WTC11 (cell line): ENCODE measurements at places on chromosomes 1 and 21. TPM values are rescaled to one million over a fixed set of nuclear protein-coding genes. Genes with fewer than 3 reads are reported as not detected.

The C1orf167 gene
- total RNA-seq = 1.2 to 3.1 TPM (median 2.8 TPM) in 3 replicates

- no peaks in the 10 kb centered on the region for H3K27me3 ChIP-seq
- no peak for DNase-seq
- no peak overlapping the region; the same call in none of the 2 replicates for H3K27ac ChIP-seq
- no peak overlapping the region for H3K4me3 ChIP-seq
Observed at GRCh38 chr1:21834094-21834493, 22.0 kb downstream of the LDLRAD2 start.

DNA sequence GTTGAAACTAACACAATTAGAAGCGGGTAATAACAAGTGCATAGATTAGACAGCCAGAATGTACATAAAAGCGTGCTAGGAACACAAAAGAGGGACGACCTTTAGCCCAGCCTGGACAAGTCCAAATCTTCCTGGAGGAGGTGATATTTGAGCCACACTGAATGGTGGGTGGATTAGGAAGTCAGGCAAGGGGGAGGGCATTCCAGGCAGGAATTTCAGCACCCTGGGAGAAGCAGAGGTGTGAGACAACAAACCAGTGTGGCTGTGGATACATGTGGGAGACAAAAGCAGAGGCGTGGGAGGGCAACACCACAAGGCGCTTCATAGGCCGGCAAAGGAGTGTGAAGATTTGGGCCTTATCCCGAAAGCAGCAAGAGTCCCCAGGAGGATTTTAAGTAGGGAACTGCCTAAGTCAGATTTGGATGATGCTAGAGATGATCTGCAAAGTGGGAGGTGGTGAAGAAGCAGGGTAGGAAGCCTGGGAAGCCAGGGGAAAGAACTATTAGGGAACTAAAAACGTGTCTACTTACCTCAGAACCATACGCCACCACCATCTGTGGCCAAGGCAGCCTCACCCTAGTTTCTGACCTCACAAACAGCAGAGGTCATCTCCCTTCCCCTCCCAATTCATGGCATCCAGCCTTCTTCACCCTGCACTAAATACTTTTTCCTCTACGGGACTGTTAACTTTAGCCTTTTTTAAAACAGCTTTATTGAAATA, 81.8 kb downstream of the GLUL start:
- no peaks in the 10 kb centered on the region; the same call in 1 of the 2 replicates for H3K27me3 ChIP-seq
- no peak overlapping the region for H3K4me3 ChIP-seq
- H3K4me1 ChIP-seq = peaks cover 14% of the 10 kb centered on the region
- no peak overlapping the region for H3K27ac ChIP-seq

GRCh38 chr1:67261680-67262079, 46.0 kb upstream of the IL12RB2 start:
- no peaks in the 10 kb centered on the region for H3K36me3 ChIP-seq
- peak overlapping the region; percentile 12; the same call in 1 of the 2 replicates for H3K4me3 ChIP-seq
- H3K4me1 ChIP-seq = peaks cover 54% of the 10 kb centered on the region
- peak; percentile 21 for DNase-seq
- no peaks in the 10 kb centered on the region for H3K27me3 ChIP-seq

The HPDL gene
- total RNA-seq = 24.9 to 44.0 TPM (median 27.8 TPM) in 3 replicates

DNA sequence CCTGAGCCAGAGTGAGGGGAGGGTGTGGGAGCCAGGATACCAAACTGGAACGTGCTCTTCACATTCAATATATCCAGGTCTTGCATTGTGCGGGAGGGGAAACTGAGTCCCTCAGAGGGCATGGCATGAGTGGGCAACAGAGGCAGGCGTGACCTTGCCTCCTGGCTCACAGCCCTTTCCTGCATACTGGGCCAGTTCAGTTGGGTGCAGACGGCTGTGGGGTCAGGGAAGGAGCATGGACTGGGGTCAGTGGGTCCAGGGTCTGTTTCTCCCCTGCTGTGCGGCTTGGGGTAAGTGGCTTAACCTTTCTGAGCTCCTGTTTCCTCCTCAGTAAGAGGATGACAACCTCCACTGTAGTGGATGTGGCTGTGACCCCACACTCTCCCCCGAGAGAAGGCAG, 16.6 kb downstream of the SERINC2 start:
- H3K36me3 ChIP-seq = peaks cover 8% of the 10 kb centered on the region
- peaks cover 7% of the 10 kb centered on the region for H3K4me1 ChIP-seq
- H3K4me3 ChIP-seq = no peak overlapping the region
- no peak for DNase-seq

DNA sequence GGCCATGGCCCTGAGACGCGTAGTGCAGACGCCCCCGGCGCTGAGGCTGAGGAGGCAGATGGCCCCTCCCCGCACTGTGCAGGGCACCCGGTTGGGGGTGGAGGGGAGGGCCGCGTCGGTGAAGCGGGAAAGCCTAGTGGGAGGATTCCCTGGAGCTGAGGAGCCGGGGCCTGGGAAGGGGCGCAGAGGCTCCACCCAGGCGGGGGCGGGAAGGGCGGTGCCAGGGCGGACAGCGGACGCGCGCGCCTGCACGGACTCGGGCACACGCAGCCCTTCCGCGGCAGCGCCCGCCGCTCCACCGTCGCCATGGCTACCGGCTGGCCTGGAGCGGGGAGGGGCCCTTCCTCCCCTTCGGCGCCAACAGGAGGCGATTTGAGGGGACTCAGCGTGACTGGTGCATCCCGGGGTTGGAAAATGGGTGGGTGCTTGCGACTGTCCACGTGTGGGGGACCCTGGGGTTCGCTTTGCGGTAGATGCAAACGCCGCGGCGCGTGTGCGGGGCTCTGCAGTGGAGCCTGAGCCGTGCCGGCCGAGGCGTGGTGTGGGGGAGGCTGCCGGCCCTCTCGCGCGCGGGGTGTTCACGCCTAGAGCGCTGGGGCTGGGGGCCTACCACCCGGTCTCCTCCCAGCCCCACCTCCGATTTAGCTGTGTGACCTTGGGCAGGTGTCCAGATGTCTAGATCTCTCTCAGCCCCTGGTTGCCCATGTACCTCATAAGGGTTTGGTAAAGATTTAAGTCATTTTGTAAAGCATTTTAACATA, 35.1 kb downstream of the PTPRF start:
- H3K4me3 ChIP-seq = peak overlapping the region; percentile 48
- H3K36me3 ChIP-seq = peaks cover 7% of the 10 kb centered on the region
- peaks cover 31% of the 10 kb centered on the region for H3K4me1 ChIP-seq
- peak; percentile 82 for DNase-seq

DNA sequence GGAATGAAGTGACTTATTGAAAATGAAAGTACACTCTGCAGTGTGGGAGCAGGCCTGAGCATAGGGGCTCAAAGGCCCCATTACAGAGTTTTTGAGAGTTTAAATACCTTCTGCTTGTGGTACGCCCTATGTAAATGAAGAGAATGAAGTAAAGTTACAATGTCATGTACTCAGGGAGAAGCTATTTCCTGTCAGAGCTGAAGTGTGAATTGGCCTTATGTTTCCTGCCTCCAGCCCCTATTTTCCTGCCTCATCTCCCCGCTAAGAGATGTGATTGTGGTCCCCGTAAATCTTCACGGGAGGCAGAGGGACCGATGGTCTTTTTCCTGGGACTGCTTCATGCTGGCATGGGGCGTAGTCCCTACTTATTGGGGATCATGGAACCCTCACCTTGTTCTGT, 2.5 kb upstream of the ZNF683 start:
- no peaks in the 10 kb centered on the region; the same call in 1 of the 2 replicates for H3K36me3 ChIP-seq
- H3K4me1 ChIP-seq = peaks cover 19% of the 10 kb centered on the region
- no peak overlapping the region for H3K27ac ChIP-seq
- H3K4me3 ChIP-seq = no peak overlapping the region

DNA sequence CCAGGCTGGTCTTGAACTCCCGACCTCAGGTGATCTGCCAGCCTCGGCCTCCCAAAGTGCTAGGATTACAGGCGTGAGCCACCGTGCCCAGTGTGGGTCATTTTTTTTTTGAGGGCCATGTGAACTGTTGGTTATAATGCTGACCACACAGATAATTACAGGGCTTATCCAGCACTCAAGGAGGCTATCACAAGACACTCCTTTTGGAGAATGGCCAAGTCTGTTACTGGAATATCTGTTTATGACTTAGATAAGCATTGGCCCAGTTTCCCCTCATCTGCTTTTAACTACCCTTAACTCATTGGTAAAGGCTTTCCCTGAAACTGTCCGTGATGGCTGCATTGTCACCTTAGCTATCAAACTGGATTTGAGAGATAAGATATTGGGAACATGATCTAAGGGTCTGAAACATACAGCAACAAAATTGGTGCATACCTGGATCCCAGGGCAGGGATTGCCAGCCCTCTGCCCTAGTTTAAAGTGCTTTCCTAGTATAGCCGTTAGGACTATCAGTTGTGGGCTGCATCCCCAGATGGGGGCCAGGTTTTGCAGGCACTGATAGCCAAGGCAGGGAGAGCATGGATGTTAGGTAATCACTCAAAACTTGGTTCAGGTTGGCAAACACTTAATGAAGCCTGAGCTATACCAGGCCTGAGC, 15.6 kb downstream of the SZT2 start:
- no peak overlapping the region for H3K4me3 ChIP-seq
- no peaks in the 10 kb centered on the region for H3K27me3 ChIP-seq
- no peaks in the 10 kb centered on the region for H3K4me1 ChIP-seq

- no peak for DNase-seq
- H3K4me3 ChIP-seq = no peak overlapping the region
- no peaks in the 10 kb centered on the region for H3K4me1 ChIP-seq
- H3K27me3 ChIP-seq = no peaks in the 10 kb centered on the region
- H3K36me3 ChIP-seq = no peaks in the 10 kb centered on the region
Observed at GRCh38 chr1:97758541-97759057, 162.2 kb downstream of the DPYD start.

DNA sequence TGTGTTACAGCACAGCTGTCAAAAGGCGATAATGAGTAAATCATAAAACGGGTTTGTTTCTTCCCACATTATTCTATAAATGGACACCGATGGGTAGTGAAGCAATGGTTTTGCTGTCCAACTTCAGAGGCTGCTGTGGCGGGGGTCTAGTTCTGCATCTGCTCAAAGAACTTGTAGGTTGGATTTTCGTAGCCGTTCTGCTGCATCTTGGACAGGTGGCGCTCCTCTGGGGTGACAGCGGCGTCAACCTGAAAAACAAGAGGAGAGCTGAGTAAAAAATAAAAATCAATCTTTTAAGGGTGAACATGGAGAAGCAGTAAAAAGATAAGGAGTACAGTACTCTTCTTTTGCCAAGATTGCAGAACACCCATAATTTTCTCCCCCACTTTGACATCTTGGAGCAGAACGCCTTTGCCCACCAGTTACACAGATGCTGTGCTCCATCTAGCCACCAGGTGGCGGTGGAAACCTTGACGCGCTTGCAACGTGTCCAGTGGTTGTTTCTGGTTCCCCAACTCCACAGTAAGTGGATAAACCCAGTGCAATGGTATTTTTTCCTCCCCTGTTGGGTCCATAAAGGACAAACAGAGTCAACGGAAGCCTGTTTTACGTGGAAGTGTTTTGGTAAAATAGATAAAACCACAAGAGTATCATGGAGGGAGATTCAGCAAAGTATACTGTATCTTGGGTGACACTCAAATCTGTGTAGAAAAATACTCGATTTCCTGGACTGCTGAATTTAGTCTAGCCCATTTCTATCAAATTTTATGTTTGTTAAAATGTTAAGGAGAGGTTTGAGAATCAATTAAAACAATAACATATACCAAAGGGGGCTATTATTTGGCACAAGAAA, 147.0 kb downstream of the GABPA start:
- DNase-seq = peak; percentile 66
- 0 out of 2 replicates have a peak, but pooled peaks cover 5% of the 10 kb centered on the region for H3K4me1 ChIP-seq
- peaks cover 63% of the 10 kb centered on the region for H3K36me3 ChIP-seq
- 0 out of 2 replicates have a peak overlapping the region, but pooled peaks have one; percentile 22 for H3K27ac ChIP-seq
- H3K27me3 ChIP-seq = no peaks in the 10 kb centered on the region; the same call in 1 of the 2 replicates

The COL9A2 gene
- 4.2 to 5.5 TPM (median 4.7 TPM) in 3 replicates for total RNA-seq

DNA sequence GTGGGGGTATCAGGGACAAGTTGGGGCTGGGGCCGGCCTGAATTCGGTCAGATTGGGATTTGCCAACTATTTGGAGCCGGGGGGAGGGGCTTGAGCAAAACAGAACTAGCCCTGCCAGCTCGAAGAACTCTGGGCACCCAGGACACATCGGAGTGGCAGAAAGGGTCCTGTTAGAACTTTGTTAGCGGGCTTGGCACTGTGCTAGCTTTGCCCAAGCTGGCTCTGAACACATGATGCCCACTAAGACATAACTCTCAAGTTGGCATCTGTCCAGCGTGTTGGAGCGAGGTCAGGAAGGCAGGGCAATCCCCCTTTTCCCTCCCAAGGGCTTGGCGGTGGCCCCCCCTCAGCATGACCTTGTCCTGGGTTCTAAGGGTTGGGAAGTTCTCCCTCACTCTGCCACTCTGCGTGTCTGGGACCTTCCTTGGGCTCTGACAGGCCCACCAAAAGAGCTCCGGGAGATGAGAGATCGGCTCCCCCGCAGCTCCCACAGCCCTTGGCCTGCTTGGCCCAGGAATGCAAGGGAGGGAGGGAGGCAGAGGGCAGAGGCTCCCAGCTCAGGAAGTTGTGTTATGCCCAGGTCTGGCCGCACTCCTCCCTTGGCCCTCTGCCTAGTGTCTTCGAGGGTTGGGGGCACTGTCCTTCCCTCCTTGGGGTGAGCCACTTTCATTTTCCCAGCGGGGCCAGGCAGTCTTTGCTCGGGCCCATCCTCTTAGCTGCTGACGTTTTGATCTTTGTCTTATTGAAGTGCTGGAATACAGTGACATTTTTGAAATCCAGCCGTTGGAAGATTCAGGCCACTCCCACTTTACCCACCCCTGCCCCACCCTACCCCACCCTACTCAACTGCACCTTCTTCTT, 1.2 kb downstream of the LMNA start:
- peaks cover 15% of the 10 kb centered on the region for H3K27me3 ChIP-seq
- DNase-seq = peak; percentile 59
- peaks cover 42% of the 10 kb centered on the region for H3K4me1 ChIP-seq
- H3K4me3 ChIP-seq = peak overlapping the region; percentile 93
- no peak overlapping the region for H3K27ac ChIP-seq
- no peaks in the 10 kb centered on the region for H3K36me3 ChIP-seq

DNA sequence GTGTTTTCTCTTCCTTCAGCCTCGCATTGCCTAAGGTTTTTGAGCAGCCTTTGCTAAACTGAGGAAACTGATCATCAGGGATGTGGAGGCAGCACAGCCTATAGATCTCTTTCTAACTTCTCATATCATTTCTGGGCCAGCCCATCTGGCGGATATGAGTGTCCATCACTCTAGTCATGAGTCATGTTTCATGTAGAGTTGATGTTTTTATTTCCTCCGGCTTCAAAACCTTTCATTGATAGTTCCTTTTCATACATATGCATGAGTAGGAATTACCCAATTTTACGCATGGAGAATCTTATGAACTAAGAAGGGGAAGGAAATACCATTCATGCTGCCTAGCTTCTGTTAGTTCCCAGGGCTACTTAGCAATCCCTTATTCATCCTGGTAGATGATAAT, 66.3 kb downstream of the SPATA46 start:
- H3K4me3 ChIP-seq = no peak overlapping the region
- H3K27ac ChIP-seq = no peak overlapping the region
- no peaks in the 10 kb centered on the region; the same call in none of the 2 replicates for H3K36me3 ChIP-seq
- no peaks in the 10 kb centered on the region for H3K27me3 ChIP-seq

The PBX1 gene
- 97.7 to 102 TPM (median 102 TPM) in 3 replicates for total RNA-seq

The KIAA1614 gene
- total RNA-seq = 1.8 to 3.3 TPM (median 2.1 TPM) in 3 replicates

The FAM131C gene
- 1.4 to 2.0 TPM (median 1.8 TPM) in 3 replicates for total RNA-seq

- no peaks in the 10 kb centered on the region for H3K27me3 ChIP-seq
- DNase-seq = no peak
- H3K27ac ChIP-seq = no peak overlapping the region
- H3K36me3 ChIP-seq = peaks cover under 1% of the 10 kb centered on the region; the same call in 1 of the 2 replicates
- H3K4me3 ChIP-seq = no peak overlapping the region
Observed at GRCh38 chr1:246104927-246105326, 402.2 kb downstream of the SMYD3 start.

The PKP1 gene
- 0.18 to 0.41 TPM (median 0.24 TPM) in 3 replicates for total RNA-seq
